Activated effector memory CD4-positive, alpha-beta T cell treated with Interleukin-2 at 50 U/mL for 16 hours (primary cell): ENCODE measurements at places on chromosomes 11 and 22.

DNA sequence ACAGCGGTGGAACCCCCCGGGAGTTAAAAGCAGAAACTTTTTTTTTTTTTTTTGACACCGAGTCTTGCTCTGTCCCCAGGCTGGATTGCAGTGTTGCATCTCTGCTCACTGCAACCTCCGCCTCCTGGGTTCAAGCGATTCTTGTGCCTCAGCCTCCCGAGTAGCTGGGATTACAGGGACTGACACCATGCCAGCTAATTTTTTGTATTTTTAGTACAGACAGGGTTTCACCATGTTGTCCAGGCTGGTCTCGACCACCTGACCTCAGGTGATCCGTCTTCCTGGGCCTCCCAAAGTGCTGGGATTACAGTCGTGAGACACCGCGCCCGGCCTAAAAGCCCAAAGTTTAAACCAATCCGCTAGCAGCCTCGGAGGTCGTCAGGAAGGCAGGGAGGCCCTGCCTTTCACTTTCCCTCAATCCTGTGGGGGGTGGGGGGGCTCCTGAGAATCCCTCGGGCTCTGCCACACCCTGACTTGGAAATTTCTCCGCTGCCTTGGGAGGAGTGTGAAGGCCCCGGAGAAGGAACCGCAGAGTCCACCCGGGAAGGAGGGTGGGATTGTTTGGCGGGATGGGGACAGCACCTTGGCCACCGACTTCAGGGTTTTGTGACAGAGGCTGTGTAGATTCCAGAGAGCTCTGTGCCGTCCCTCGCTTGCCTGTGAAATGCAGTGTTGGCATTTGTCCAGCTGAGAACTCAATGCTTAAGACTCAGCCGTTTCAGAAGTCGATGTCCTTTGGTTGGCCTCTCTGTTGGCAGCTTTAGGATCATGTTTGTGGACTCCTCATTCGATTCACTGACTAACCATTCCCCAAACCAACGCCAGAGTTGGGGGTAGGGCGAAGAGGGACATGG lies 1.0 kb downstream of the ARHGAP8 start:
- DNase-seq: no peak

- DNase-seq: no peak
Observed at GRCh38 chr11:64996710-64997380, at the start of gene BATF2. Gene BATF2, minus strand, starts transcription at chr11:64996971. Its CDS starts 57 bp downstream, at chr11:64996914.

DNA sequence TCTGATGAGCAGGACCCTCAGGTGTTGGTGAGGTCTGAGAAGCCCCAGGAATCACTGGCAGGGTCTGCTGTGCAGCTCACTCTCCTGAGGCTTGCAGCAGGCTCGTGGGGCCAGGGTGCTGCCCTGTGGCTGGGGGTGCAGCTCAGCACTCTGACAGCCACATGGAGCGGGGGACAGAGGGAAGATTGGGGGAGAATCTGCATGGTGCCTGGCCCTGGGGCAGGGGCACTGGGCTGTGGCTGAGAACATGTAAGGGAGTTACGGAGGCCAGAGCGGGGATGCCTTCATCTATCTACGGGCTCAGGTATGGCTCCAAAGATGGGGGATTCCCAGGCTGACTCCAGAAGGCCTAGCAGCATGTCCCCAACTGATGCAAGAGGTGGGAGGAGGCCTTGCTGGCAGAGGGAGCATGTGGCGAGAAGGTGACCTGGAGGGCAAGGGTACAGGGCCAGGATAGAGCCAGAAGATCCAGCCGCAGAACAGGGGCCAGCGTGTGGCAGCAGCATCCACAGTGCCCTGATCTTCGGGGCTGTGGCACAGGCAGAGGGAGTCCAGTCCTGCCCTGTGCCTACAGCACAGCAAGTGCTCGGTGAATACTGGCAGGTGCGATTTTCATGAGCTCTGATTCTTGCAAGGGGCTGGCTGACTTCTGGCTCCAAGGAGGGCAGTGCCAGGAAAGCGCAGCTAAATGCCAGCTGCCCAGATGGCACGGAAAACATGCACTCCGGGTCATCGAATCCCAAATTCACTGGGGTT lies 184.7 kb downstream of the CTTN start:
- no peak for DNase-seq

- no peak for DNase-seq
Observed at GRCh38 chr22:24076091-24076867, 65.2 kb downstream of the CABIN1 start.

- no peak for DNase-seq
Observed at GRCh38 chr11:60954421-60954820, 2.4 kb upstream of the SLC15A3 start.

DNA sequence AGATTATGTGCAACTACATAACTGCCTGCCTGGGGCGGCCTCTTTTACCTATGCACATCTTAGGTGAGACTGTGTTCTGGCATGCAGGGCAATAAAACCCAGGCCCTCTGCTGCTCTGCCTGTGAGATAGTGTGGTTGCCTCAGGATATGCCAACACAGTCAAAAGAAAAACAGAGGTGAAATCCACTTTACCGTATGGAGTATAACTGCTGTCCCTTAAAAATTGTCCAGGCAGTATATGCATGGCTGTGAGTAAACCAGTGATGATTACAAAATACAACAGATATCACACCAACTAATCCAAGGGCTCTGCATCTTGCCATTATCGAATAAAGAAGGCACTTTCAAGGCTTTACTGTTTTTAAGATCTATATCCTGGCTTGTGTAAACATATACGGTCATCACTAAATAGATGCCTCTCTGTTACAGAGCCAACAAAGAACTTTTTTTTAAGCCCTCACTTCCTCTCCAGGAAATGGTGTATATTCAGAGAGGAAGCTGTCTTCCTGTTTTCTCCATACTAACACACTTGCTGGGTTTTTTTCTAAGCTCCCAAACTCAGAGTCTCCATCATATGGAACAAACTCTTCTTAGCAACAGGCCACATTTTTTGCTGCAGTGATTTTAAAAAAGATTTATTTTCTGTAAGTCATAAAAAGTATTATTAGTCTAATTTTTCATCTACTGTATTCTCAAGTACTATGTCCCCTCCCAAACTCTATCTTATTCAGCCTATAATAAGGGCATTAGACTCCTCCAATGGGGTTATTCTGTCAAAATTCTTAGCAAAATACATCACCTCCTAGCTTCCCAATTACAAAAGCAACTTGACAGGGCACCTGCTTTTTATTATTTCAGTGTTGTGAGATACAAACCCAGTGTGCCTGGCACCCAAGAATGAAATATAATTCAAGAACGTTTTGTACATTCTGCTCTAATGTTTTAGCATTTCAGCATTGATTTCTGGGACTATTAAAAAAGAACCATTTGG lies 135.2 kb downstream of the MAML2 start:
- DNase-seq: peak; percentile 10

DNA sequence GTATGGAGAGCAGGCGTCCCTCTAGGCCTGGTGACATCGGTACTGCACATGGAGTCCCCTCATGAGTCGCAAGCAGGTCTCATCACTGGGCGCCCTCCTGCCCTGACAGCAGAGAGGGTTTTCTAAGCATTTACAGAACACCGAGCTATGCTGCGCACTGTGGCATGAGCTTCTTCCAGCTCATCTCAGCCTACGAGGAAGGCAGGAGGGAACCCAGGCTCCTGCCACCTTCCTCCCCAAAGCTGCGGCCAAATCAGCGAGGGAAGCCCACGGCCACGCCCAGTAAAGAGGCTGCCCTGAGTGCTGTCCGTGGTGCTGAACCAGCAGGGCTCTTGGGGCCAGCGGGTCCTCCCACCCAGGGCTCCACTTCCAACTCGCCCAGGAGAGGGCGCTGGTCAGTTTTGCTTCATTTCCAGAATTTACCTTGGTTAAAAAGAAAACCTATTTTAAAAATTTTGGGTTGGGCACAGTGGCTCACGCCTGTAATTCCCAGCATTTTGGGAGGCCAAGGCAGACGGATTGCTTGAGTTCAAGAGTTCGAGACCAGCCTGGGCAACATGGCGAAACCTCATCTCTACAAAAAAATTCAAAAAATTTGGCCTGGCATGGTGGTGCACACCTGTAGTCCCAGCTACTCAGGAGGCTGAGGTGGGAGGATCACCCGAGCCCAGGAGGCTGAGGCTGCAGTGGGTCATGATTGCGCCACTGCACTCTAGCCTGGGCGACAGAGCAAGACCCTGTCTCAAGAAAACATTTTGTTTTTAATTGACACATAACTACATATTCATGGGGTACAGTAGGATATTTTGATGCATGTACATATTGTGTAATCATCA lies 34.2 kb downstream of the PHF21B start:
- peak; percentile 11 for DNase-seq
